Gastrocnemius medialis (tissue), 4 donors: ENCODE measurements at places on chromosomes 7 and 10. TPM values are rescaled to one million over a fixed set of nuclear protein-coding genes. Genes with fewer than 3 reads are reported as not detected.
A peak's percentile ranks its signal among the peaks of the same experiment; 100 is the strongest.

CUBN gene
- 3.6 TPM for total RNA-seq

DNA sequence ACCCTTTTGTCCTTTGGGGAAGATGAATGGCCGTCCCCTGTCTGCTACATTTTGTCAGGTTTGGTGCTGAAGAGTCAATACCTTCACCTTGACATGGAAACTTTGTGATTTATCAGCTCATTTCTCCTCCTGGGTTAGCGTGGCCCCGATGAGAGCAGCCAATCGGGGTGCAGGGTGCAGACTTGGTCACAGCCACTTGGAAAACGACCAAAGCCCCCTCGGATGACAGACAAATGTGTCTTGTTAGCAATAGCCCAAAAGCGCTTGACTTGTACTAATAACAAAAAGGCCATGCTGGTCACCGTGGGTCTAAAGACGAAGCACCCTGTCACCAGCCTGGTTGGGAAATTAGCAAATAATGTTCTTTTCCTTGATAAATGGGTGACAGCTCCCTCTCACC, 103.7 kb downstream of the EBF3 start:
- DNase-seq: no peak
- no peak overlapping the region for H3K4me3 ChIP-seq
- no peaks in the 10 kb centered on the region for H3K27me3 ChIP-seq
- H3K27ac ChIP-seq: no peak overlapping the region

GRCh38 chr10:23694446-23694920, 255.6 kb downstream of the OTUD1 start:
- H3K4me3 ChIP-seq: peak overlapping the region; percentile 21
- H3K27me3 ChIP-seq: peaks cover 56% of the 10 kb centered on the region
- DNase-seq: no peak

DNA sequence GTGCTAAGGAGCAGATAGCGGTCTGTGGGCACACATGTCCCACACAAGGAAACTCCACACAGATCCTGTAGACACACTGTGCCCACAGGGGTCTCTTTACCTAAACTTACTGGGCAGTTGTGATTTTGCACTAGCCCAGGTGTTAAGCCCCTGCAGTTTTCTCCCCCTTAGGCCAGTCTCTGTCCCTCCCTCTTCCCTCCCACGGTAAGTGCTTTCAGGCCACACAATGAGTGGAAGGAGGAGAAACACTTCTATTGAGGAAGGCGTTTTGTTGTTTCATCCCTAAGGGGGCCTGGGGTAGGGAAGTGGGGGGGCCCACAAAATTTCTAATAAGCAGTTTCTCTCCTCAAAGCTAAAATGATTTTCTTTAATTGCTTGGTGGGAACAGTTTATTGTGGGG, 51.4 kb downstream of the FBXW4 start:
- no peak overlapping the region for H3K27ac ChIP-seq
- H3K27me3 ChIP-seq: no peaks in the 10 kb centered on the region
- DNase-seq: no peak
- H3K36me3 ChIP-seq: no peaks in the 10 kb centered on the region
- H3K4me1 ChIP-seq: peaks cover 18% of the 10 kb centered on the region

- H3K27ac ChIP-seq: no peak overlapping the region
- H3K36me3 ChIP-seq: no peaks in the 10 kb centered on the region
- H3K4me1 ChIP-seq: no peaks in the 10 kb centered on the region
Observed at GRCh38 chr10:33352175-33352574, 17.7 kb upstream of the NRP1 start.

- H3K4me1 ChIP-seq: no peaks in the 10 kb centered on the region
- no peak for DNase-seq
- no peak overlapping the region for H3K27ac ChIP-seq
- H3K27me3 ChIP-seq: no peaks in the 10 kb centered on the region
Observed at GRCh38 chr10:73205081-73205480, 37.2 kb downstream of the FAM149B1 start.

DNA sequence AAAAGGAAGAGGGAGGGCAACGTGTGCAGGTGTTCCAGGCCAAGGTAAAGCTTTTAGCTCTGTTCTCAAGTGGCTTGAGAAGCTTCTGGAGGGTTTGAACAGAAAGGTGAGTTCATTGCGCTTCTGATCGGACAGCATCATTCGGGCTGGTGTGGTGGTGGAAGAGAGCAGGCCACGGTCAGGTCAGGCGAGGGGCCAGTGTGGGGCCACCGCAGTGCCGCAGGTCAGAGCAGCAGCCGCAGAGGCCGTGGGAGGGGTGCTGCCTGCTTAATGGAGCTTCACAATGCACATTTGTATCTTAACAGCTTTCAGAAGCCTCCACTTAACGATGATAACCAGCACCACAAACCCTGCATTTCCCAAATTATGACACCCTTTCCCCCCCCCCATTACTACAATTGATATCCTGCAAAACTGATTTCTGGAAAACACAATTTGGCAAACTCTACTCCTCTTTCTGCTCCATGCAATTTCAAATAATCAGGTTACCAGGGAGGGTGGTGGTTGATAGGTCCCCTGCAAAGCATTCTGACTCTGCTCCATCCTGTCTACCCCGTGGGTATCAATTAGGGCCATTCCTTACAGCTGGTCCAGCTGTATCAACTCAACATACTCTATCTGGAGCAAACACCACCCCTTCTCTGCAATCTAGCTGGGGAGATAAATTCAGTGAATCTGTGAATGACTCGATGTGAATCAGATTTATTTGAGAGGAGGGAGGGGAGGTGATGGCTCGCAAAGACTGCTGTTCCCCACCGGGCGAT, 162.9 kb downstream of the ACTR3B start:
- no peaks in the 10 kb centered on the region for H3K36me3 ChIP-seq
- no peak overlapping the region for H3K27ac ChIP-seq
- no peaks in the 10 kb centered on the region for H3K4me1 ChIP-seq
- DNase-seq: no peak
- H3K27me3 ChIP-seq: peaks cover 33% of the 10 kb centered on the region
- no peak overlapping the region for H3K4me3 ChIP-seq

- H3K4me3 ChIP-seq: no peak overlapping the region
- no peak for DNase-seq
- no peaks in the 10 kb centered on the region for H3K27me3 ChIP-seq
- H3K27ac ChIP-seq: no peak overlapping the region
- no peaks in the 10 kb centered on the region for H3K4me1 ChIP-seq
Observed at GRCh38 chr10:29279779-29280487, 8.9 kb upstream of the LYZL1 start.

DNA sequence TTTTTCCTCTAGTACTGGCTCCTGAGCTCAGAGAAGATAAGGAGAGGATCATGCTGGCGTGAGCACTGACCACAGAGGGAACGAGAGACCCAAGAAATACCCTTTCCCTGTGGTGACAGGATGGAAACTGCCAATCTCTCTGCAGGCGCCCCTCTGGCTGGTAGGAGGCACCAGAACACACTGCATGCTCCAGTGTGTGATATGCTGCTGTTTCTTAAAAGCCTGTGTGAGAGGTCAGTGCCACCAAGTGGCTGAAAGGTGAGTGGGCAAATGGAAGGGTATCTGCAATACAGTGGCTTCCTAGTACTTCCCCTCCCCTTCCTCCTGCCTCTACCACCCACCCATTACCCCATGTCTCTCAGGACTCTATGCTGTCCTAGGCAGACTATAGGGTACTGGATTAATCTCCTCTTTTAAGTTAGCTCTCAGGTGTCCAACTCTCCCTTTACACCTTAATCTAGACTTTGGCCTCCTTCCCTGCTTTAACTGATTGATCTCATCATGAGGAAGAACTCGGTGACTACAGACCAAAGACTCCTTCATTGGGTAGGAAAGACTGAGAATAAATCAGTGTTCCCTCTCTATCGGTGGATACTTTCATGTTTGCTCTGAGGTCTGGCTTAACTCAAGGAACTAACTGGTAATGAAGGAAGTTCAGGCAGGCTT, 283.6 kb downstream of the ADRA2A start:
- no peak overlapping the region for H3K4me3 ChIP-seq
- no peaks in the 10 kb centered on the region for H3K4me1 ChIP-seq
- no peaks in the 10 kb centered on the region for H3K36me3 ChIP-seq
- DNase-seq: peak; percentile 11

DNA sequence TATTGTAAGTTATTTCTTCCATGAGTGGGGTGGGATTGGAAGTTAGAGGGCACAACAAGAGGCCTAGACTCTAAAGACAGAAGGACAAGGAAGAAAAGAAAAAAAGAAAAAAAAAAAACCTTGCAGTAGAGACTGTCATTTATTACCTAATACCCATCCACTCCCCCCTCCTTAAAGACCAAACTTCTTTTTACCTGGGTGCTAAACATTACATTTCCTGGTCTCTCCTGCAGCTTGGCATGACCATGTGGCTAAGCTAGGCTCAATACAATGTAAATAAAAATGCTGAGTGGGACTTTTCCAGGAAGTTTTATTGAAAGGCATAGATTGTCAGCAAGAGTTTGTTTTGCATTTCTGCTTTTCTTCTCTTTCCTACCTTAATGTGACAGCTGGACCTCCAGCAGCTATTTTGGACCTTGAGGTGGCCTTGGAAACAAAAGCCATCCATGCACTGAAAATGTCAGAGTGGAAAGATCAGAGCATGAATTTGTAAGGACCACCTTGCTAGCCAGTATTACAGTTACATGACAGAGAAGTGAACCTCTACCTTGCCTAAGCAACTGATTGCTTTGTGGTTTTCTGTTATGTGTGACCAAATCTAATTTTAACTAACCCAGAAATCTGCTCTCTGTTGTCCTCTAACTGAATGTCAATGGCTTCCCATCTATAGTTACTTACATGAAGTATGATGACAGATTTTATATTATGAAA, 81.3 kb upstream of the SFMBT2 start:
- no peak overlapping the region for H3K4me3 ChIP-seq
- no peak for DNase-seq
- no peak overlapping the region for H3K27ac ChIP-seq

GRCh38 chr7:38548605-38549004, 82.6 kb downstream of the AMPH start:
- no peak overlapping the region for H3K27ac ChIP-seq
- H3K27me3 ChIP-seq: no peaks in the 10 kb centered on the region
- no peaks in the 10 kb centered on the region for H3K36me3 ChIP-seq
- no peaks in the 10 kb centered on the region for H3K4me1 ChIP-seq

DNA sequence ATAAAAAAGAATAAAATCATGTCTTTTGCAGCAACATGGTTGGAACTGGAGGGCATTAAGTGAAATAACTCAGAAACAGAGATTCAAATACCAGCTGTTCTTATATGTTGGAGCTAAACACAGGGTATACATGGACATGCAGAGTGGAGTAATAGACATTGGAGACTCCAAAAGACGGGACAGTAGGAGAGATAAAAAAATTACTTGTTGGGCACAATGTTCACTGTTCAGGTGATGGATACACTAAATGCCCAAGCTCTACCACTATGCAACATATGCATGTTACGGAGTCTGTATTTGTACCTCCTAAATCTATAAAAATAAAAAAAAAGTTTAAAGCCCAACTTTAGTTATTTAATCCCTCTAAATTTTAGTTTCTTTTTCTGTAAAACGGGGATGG, 184.6 kb upstream of the TPK1 start:
- no peak for DNase-seq
- no peaks in the 10 kb centered on the region for H3K4me1 ChIP-seq
- no peak overlapping the region for H3K4me3 ChIP-seq
- H3K27ac ChIP-seq: no peak overlapping the region

DNA sequence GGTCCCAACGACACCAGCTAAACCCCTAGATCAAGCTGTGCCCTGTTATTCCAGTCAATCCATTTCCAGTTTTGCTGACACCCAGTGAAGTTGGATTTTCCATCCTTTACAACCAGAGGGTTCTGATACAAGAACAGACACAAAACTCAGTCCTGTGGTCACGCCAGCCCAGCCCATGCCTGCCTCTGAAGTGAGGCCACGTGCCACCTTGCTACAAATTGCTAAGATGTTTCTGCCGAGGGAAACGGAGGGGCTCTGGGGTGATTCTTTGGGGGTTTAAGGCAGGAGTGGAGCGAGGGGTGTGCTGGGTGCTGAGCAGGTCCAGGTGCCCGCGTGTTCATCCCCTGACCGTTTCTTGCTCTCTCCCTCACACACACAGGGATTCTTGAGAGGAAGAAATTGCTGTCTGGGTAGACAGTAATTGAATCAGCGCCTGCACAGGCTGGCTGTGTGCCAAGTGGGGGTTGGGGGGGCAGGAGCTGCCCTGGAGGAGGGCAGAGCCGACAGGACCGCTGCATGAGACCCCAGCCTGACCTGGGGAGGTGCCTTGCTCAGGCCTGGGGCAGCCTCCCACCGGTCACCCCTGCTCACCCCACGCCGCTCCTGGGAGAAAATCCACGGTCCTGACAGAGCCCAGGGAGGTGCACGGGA, 38.1 kb downstream of the ADAP1 start:
- H3K4me3 ChIP-seq: no peak overlapping the region
- no peaks in the 10 kb centered on the region for H3K36me3 ChIP-seq
- H3K4me1 ChIP-seq: no peaks in the 10 kb centered on the region

DNA sequence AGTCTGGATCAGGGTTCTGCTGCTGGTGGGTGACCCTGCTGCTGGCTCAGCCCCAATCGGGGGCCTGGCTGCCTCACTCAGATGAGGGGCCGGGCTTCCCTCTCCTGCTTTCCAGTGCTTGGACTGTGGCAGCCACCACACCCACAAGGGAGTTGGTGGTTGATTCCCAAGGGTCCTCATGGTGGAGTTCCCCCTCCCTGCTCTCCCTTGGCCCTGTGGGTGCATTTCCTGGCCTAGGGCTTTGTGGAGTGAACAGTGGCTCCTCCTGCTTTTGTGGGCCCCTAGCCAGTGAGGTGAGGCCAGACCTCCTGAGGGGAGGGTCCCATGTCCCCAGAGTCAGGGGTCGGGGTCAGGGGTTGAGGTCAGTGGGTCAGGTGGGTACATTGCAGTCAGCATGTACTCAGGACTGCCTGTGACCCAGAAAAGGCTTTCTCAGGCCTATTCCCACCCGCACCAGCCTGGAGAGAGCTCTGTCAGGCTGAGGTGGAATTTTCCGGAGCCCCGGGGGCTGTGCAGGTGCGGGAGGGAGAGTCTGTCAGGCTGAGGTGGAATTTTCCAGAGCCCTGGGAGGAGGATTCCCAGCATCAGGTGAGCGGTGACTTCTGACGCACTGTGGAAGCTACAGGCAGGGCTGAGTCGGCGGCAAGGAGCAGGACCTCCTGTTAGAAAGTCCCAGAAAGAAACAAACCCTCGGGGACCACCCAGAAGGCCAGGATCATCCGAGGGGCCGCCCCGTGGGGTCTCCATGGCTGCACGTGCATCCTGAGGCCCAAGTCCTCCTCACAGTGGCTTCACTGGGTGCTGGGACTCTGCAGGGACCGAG, 94.4 kb upstream of the INSIG1 start:
- no peaks in the 10 kb centered on the region for H3K27me3 ChIP-seq
- peaks cover 4% of the 10 kb centered on the region for H3K4me1 ChIP-seq
- no peak overlapping the region for H3K4me3 ChIP-seq

GRCh38 chr10:133000648-133001047, 58.3 kb upstream of the CFAP46 start:
- peaks cover 4% of the 10 kb centered on the region for H3K27me3 ChIP-seq
- H3K4me1 ChIP-seq: no peaks in the 10 kb centered on the region
- no peak for DNase-seq
- H3K36me3 ChIP-seq: no peaks in the 10 kb centered on the region
- H3K27ac ChIP-seq: no peak overlapping the region
- H3K4me3 ChIP-seq: no peak overlapping the region

GRCh38 chr10:69904533-69904932, 102.8 kb downstream of the COL13A1 start:
- H3K27me3 ChIP-seq: no peaks in the 10 kb centered on the region
- no peaks in the 10 kb centered on the region for H3K36me3 ChIP-seq
- H3K4me1 ChIP-seq: peaks cover 29% of the 10 kb centered on the region
